ENCODE measurements at places on chromosomes 1 and 21.

GRCh38 chr1:34796990-34797389 is 4.2 kb downstream of the GJA4 start:
- no peak for DNase-seq

- no peak for DNase-seq
Observed at GRCh38 chr1:246794828-246795671, 70.8 kb downstream of the SCCPDH start.

- DNase-seq = peak; percentile 73
Observed at GRCh38 chr1:55215194-55216021, at the start of gene USP24. Gene USP24 (minus strand): TSS chr1:55215364. CDS start chr1:55215113, 251 bp downstream.

GRCh38 chr1:92326681-92327080 is 27.8 kb downstream of the RPAP2 start:
- no peak for DNase-seq

DNA sequence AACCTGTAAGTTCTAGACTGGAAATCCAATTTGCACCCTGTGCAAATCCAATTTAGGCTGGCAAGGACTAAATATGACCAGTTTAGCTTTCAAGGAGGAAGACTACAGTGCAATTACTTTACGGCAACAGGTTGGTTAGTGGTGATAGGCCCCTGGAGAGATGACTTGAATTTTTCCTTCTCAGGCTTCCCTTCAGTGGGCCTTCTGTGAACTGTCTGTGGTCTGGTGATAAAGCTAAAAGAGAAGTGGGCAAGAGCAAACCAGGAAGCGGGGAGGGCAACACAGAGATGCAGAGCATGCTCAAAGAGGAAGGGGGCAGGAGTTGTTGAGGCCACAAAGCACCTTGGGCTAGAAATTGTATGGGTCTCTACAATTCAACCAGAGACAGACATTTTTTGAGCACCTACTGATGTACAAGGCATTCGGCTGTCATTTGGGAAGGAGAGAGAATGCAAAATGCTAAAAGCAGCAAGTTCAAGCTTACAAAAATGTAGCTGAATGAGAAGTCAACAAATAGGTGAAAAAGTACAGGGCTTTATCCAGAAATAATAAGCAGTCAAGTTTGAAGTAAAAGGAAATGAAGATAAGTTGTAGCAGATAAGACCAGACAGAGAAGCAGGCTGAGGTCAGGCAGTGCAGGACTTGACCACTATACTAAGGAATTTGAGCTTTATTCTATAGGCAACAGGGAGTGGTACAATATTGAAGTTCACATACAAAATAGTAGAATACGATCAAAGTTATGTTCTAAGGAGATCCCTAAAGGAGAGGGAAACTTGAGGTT is 23.9 kb downstream of the INPP5B start:
- no peak for DNase-seq

All from effector memory CD4-positive, alpha-beta T cell (primary cell).